ENCODE measurements at places on chromosomes 7 and 10.

- no peak for DNase-seq
Measured at GRCh38 chr7:94391726-94392392, 2.8 kb upstream of the COL1A2 start.

- peak; percentile 51 for DNase-seq
Measured at GRCh38 chr10:4656576-4657194, 169.3 kb upstream of the AKR1E2 start.

DNA sequence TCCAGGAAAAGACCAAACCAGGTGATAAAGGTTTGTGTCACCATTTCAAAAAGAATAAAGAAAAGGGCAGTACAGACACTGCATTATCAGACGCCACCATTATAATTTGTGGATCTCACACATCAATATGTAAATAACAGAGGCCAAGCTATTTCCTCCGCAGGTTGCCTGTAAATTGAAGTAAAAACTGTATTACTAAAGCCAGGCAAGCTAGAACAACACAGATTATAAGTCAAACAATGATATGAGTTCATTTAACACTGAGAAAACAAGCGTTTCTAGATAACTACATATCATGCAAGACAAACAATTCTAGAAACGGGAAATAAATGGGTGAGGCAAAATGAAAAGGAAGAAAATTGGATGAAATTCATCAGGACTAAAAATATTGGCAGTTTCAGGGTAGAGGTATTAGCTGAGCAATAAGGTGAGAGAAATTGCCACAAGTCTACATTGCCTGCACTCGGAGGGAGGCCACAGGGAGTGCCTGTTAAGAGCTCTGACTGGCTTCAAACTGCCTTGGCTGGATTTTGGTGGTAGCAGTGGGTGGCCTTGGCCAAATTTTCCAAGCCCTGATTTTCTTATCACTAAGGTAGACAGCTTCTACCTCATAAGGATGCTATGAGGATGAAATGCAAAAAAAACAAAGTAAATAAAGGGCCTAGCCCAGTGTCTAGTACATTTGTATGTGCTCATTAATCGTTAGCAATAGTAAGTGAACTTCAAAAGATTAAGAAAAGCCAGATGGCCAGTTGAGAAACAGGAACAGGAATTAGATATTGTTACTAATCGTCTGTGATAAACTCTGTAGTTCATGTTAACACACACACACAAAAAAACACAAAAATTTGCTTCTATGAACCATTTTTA, 240.0 kb upstream of the NFE2L3 start:
- no peak for DNase-seq

- no peak for DNase-seq
Measured at GRCh38 chr10:64518456-64518855, 997.3 kb downstream of the REEP3 start.

DNA sequence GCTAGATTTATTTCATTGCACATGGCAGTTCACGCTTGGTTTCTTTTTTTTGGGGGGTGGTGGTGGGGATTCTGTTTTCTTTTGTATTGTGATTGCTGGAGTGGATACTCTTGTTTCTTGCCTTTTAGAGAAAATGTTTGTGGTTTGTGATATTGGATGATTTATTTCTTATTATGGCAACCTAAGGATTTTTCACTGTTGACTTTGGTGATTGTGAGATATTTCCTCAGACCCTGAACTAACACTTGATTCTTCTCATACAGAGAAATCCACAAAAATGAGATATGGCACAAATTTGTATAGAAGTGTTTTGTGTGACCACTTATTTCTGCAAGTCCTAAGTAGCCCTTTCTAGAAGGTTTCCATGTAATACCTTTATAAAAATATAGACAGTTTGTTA, 871.1 kb downstream of the LRMDA start:
- DNase-seq: no peak

DNA sequence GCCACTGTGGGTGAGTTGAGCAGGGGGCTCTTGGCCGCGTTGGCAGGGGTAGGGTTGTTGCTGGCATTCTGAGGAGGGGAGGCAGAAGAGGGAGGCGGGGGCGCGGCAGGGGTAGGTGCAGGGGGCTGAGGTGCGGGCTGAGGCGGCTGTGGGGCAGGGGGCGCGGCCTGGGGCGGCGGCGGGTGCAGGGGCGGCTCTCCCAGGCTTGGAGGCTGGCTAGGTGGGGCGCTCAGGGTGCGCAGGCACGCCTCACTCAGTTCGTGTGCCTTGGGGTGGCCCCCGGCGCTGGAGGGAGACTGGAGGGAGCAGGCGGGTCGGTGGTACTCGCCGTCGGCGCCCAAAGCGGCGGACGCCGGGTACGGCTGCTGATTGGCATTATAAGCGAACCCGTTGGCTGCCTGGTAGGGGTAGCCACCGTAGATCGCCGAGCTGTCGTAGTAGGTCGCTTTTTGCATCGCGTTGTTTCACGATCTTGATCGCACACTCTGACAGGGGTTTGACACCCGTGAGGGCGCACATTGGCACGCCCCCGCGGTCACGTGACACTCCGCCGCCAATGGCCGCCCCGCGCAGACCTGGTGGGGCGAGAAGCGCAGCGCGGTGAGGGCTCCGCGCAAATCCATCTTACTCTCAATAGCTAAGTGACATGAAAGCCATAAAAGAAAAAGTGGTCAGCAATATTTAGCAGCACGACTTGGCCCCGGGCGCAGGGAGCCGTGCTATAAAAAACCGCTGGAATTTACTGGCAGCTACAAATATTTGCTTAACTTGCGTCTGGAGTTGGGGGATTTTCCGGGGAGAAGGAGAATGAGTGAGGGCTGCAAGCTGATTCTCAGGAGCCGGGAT, 7.9 kb upstream of the HOXA2 start:
- no peak for DNase-seq

- DNase-seq: peak; percentile 91
Measured at GRCh38 chr7:6435486-6436384, 12.0 kb downstream of the DAGLB start.
